ENCODE measurements at places on chromosomes 11 and 22.

GRCh38 chr11:100861212-100861611, 174.1 kb downstream of the ARHGAP42 start:
- no peak for DNase-seq

DNA sequence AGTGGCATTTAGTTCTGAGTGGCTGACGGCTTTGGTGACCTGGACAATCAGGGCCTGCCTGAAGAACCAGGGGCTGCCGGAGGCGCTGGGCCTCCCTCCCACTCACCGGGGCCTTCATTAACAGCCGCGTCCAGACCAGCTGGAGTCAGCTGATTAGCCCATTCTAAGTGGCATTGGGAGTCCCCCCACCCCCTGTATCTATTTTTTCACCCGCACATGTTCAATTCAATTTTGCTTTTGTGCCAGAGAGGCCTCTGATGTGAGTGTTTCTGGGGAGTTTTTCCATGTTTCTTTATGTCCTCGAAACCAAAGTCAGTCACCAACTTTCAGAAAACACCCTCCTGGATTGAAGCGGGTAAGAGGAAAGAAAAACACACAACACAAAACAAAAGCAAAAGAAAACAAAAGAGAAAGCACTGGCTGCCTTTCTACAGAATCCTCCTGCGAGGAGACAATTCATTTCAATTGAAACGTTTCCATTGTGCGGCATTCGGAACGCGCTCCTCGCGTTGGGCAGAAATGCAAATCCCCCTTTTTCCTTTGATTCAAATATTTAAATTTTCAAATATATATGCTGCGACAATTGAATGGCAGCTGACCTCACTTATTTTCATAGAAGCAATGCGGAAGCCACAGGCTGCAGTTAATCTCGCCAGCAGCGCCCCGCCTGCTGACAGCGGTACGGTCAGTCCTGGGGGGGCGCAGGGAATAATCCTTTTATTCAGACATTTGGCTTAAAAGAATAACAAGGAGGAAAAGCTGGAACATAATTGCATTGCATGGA, 17.7 kb downstream of the CDKN1C start:
- DNase-seq, result no peak

- no peak for DNase-seq
Observed at GRCh38 chr11:85407648-85408047, 219.5 kb downstream of the DLG2 start.

DNA sequence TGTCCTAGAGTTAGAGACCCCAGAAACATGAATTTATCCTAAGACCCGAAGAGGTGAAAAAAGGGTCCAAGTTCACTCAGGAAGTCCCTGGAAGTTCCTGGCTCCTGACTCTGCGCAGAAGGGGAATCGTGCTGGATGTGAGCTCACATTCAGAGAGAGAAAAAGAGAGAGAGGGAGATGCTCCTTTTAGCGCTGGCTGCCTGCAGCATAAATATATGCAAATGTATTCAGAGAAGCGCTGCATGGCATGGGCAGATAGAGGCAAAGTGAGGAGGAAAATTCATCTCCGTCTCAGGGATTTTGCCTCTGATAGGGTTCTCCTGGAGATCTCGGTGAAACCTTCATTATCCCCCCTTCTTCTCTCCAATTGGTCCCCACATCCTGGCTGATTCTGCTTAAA, 517.2 kb downstream of the MN1 start:
- no peak for DNase-seq

DNA sequence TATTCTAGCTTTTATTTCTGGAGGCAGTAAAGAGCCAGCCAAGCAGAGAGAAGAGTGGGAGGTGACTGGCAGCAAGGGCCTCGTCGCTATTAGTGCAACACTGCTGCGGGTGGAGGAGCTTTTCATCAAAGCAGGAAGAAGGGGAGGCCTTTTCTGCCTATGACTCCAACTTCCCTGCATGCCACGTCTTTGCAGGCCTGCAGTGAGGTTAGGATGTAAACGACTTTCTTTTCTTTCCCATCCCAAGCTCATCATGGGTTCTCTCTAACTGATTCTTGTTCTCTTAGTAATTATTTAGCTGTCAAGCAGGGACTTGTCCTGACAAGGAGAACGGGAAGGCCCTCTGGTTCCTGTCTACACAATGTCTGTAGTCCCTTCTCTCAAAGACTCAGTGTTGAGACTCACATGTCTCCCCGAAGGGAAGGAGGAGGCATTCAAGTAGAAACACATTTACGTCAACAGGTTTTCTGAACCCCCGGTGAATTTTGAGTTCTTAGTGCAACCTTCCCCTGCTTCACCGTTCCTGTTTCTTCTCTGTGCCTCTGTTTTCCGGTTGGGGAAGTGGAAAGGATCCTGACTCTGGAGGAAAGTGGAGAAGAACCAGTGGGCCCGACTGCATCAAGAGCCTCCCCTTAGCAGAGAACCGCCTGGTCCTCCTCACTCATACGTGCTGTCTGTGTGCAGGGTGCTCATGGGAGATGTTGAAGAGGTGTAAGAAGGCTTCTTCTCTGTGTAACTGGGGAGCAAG, 56.9 kb downstream of the PACS1 start:
- DNase-seq, result no peak

Data from HCEC 1CT (cell line).